ENCODE measurements at places on chromosomes 6 and 20.

- DNase-seq, result no peak
Measured at GRCh38 chr20:54419531-54419930, 55.9 kb upstream of the DOK5 start.

GRCh38 chr6:23016696-23017095, 447.3 kb downstream of the HDGFL1 start:
- DNase-seq, result no peak

DNA sequence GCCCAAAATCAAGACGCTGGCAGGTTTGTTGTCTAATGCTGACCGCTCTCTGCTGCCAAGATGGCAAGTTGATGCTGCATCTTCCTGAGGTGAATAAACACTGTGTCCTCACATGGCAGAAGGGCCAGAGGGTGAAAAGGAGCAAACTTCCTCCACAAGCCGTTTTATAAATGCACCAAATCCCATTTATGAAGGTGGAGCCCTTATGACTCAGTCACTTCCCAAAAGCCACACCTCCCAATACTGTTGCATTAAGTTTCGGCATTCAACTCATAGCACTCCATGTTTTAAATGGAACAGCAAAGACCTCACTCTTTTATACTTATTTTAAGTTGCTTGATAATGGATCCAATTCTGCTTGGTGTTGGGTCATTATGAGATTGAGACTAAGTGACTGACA, 316.6 kb downstream of the RFPL4B start:
- no peak for DNase-seq

DNA sequence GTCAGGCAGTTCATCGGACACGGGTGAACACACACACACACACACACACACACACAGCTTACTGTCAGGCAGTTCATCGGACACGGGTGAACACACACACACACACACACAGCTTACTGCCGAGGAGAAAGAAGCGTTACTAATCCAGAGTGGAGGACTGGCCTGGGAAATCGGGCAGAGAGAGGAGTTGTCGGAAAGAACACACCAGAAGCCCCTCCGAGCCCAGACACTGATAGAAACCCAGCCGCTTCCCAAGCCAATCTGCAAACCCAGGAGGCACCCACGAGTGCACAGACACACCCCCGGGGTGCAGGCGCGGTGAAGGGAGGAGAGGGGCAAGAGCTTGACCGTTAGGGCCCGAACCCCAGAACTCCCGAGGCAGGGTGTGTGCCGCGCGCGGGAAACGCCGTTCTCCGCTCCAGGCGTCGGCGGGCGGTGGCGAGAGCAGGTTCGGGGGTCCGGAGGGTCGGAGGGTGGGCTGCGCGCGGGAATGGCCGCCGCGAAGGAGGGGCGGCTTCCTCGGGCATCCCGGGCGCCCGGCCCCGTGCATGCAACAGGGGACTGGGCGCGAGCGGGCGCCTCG, 636 bp downstream of the ELOVL2 start:
- DNase-seq, result peak; percentile 65

- no peak for DNase-seq
Measured at GRCh38 chr6:169310983-169311382, 57.3 kb upstream of the THBS2 start.

- DNase-seq, result no peak
Measured at GRCh38 chr20:53205046-53205445, 232.9 kb downstream of the TSHZ2 start.

GRCh38 chr20:41969656-41970055, 351.5 kb upstream of the CHD6 start:
- DNase-seq, result no peak

All from NCI-H526 treated with DMSO at 0.1 percent for 48 hours (cell line).